ENCODE measurements at places on chromosomes 1 and 21.

DNA sequence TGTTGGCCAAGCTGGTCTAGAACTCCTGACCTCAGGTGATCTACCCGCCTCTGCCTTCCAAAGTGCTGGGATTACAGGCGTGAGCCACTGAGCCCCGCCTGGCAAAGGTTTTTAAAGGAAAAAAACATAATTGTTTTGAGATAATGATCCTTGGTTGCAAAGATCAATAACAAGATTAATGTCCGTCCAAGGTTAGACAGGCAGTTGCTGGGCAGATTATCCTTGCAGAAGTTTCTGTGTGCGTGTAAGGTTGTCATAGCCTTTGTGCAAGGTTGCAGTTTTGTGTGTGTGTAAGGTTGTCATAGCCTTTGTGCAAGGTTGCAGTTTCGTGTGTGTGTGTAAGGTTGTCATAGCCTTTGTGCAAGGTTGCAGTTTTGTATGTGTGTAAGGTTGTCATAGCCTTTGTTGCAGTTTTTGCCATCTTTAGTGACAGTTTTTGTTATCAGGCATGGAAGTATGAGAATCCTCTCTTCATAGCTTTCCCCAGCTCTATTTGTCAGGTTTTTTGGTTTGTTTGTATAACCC, 3.6 kb downstream of the YBEY start:
- no peak for DNase-seq

DNA sequence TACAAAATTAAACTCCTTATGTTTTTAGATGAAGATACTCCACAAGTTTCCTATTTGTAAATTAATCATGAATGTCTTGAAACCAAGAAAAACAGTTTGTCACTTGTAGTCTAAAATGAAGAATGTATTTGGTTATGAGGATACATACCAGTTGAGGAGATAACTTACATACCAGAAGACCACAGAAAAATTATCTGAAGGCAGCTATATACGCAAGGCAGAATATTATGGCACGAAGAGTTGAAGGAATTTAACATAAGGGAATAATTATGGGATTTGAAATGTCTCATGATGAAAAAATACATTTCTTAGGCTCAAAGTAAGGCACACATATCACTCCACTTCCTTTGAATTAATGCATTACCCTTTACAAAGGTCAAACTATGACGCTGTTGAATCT, 73.3 kb downstream of the IFI44 start:
- DNase-seq = no peak

DNA sequence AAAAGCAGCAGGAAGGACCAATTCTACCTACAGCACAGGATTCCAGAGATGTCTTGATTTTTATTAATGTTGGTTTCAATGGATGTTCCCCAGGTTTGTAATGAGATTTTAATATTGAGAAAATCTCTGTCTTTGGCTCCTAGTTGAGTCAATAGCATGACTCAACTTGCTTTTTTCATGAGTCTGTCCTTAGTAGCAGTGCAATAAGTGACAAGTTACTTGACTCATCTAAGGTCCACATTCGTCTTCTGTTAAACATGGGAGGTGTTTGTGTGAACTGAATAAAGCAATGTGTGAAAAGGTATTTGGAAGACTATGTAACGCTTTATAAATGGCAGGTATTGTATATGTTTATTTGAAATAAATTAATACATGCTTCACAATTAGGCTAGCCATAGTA, 645.0 kb upstream of the PTBP2 start:
- no peak for DNase-seq

- DNase-seq = no peak
Observed at GRCh38 chr1:195721210-195721971, 886.8 kb downstream of the KCNT2 start.

- DNase-seq = no peak
Observed at GRCh38 chr21:44761011-44761729, 40.5 kb downstream of the UBE2G2 start.

DNA sequence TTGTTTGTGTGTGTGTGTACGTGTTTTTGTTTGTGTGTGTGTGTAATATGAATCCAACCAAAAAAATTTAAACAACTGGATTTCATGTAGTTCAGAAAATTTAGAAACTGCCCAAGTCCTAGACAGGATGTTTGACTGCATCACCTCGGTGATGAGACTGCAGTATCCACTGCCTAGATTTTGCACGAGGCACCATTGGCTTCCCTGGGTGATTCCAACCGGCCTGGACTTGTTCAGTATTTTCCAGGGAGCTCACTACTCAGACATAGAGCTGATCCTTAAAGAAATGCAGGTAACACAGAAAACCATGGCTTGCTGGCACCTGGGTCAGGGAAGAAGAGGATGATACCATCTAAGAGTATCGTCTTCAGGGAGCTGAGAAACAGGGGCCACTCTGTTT, 18.2 kb upstream of the KCNK2 start:
- no peak for DNase-seq

DNA sequence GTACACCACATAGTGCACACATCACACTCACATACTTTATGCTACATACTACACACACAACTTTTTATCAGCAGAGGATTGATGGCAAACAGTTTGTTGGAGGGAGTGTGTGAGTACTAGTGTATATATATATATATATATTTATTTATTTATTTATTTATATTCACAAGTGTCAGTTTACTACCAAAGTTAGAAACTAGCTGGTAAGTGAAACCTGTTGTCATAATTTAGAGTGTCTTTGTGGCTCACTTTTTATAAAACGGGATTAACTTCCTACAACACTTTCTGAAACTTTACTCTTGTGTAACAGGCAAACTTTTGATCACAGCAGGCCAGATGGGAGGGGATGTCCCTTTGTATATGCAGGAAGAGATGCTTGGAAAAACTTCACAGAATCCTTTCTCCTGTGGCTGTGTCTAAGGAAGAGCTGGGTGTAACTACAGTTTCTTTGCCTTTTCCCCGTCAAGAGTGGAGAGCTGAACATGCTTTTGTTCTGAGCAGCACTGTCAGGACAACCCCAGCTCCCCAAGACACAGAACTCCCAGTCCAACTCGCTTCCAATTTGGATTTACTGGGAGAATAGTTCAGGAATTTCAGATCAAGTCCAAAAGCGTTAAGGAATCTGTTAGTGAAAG, 1.9 kb upstream of the SAMD13 start:
- DNase-seq = no peak

DNA sequence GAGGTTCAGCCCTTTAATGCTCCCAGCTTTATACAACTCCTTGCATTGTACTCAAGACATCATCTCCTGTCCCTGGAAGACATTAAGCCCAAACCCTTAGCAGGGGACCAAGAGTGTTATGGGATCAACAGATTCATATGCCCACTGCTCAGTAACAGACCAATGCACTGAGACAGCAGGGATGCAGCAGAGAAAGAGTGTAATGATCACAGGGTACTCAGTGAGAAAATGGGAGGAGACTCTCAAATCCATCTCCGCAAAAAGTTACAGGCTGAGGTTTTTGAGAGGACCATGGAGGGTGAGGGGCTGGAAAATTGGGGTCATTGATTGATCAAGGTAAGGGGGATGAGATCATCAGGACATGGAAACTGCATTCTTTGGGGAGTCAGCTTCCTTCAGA, 96.2 kb downstream of the MATN1 start:
- DNase-seq = no peak

- DNase-seq = no peak
Observed at GRCh38 chr21:34762786-34763185, 94.0 kb downstream of the CLIC6 start.

- no peak for DNase-seq
Observed at GRCh38 chr1:58089898-58090534, 456.5 kb downstream of the OMA1 start.

DNA sequence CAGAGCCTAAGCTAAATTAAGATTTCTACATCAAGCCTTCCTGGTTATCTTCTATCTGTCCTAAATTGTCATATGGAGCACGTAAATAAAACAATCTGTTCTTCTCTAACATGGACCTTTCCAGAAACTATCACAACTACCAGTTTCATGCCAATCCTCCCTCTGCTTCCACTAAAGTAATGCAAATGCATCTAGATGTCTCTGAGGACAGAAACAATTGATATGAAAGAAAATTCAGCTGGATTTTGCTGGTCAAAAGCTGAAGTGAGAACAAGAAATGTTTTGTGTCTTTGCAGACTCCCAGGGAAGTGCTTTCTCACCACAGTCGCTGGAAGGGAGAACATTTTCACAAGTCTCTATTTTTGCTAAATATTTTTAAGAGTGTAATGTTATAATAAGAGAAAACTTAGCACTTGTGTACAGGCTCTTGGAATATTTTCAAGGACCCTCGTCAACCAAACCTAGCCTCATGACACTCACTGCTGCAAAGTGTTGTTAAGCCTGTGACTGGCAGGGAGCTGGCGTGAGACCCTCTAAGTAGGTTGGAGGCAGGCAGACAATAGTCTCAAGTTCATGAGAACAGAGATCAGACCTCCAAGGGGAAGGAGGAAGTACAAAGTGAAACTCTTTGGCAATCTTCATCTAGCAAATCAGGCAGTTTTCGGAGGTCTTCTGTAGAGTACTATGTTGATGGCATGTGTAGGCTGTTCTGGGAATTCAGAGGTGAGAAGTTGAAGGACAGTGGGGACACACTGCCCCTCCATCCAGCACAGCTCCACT, 38.8 kb downstream of the DNASE2B start:
- DNase-seq = no peak
